Activated T-cell treated with anti-CD3 and anti-CD28 coated beads for 4 hours (primary cell): ENCODE measurements at places on chromosomes 1 and 21.

DNA sequence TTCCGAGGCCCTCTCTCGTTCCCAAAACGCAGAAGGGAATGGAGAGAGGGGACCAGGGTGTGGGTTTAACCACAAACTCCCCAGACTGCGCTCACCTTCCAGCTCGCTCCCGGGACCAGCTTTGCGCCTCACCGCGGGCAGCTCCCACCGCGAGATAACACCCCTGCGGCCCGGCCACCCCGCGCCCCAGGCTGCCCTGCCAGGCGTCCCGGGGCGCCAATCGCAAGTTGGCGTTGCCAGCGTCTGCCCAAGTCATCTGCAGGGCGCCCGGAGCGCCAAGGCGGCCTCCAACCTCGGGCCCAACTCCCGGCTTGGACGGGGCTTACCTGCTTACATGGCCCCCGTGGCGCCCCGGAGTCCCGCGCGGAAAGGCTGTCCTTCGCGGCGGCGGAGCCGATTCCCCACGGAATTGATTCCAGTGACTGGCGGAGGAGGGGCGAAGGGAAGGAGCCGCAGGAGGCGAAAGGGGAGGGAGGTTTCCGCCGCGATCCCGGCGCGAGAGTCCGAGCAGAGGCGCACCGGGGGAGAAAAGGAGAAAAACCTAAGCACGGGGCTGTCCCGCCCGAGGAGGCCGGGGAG, 456 bp downstream of the PTPN14 start:
- no peak for DNase-seq

GRCh38 chr1:19357299-19357986, 45.3 kb downstream of the SLC66A1 start:
- no peak for DNase-seq

DNA sequence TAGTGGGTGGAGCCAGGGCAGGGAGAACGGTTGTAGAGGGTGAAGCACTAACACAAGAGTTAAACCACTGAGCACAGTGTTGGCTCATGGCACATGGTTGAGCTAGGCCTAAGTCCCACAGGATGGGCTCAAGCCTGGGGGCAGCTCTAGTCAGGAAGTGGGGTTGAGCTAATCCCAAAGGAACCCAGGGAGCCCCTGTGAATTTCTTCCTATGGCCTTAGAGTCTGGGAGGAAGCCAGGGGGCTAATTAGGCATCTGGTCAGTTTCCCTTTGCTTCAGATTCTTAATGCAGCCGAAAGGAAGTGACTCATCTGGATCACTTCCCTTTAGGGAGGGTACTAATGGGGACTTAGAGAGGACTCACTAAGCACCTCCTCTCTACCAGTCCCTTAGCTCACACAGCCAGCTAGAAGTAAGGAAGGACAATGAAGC, 10.1 kb downstream of the CFAP45 start:
- DNase-seq = no peak

DNA sequence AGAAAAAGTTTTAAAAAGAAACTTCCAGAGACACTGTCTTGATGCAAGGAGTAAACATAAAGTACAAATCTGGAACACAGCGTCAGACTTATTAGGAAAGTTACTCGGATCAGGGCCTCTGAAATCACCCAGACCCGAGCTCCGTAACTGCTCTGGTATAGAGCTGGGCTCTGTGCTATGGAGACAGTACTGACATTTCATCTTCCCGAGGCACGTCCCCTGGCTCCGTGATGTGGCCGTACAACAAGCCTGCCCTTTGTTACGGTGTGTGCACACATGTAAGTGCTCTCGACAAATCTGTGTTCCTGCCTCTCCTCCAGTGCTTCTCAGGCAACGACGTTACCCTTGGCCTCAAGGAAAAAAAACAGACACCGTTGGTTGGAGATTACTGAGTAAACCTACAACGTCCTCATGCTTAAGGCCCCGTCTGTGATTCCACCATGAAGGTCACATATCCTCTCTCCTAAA, 107.0 kb upstream of the IRF2BP2 start:
- no peak for DNase-seq

DNA sequence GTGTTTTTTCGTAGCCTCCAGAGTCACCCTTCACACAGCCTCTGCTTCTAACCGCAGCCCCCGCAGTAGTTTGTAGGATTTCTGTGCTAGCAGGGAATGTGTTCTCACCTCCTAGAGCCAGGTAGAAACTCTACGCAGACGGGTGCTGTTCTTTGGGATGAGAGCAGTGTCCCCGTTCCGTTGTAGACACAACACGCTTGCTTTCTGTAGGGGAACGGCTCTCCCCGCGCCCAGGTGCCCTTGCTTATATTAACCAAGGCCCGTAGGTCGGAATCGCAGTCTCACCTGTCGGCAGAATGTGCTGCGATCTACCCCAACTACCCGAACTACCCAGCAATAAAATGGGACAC, 111.8 kb upstream of the NBPF11 start:
- DNase-seq = peak; percentile 4

DNA sequence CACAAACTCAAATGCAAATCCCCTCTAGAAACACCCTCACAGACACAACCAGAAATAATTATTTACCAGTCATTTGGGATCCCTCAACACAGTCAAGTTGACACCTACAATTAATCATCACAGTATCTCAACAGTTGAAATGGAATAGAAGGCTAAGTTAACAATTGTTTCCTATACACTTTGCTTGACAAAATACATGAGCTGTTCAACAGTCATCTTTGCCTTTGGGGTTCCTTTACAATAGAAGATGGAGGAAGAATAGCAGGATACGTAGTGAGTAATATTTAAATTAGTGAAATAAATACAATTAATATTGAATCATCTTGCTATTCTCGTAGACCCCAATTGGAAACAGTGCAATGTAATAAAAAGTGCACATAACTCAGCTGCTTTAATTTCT, 487.3 kb upstream of the ADAMTS5 start:
- DNase-seq = no peak

GRCh38 chr1:208029381-208030287, 118.7 kb upstream of the CD34 start:
- no peak for DNase-seq

- DNase-seq = no peak
These were observed 22.5 kb downstream of the PKP1 start for GRCh38 chr1:201305815-201306214.

DNA sequence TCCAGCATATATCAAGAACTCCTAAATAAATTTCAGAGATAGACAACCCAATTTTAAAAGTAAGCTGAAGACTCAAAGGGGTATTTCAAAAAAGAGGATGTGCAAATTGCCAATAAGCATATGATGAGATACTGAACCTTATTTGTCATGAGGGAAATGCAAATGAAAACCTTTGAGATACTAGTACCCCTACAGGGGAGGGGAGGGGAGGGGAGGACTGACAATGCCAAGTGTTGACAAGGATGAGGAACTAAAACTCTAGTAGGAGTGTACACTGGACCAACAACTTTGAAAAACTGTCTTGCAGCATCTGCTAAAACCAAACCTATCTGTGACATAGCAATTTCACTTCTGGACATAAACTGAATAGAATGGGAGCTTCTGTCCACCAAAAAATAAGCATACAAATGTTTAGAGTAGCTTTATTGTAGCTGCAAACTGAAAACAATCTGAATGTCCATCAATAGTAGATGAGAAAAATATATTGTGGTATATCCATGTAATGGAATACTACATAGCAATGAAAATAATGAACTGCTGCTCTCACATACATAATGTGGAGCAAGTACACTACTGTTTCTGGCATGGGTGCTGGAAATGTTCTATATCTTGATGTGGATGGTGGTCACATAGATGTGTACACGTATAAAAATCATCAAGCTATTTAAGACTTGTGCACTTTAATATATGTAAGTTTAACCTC, 57.2 kb downstream of the CDK18 start:
- no peak for DNase-seq

GRCh38 chr1:53551428-53551995, 92.3 kb downstream of the DMRTB1 start:
- no peak for DNase-seq

GRCh38 chr1:238281418-238281817, 390.7 kb upstream of the ZP4 start:
- DNase-seq = no peak

- no peak for DNase-seq
These were observed 20.0 kb downstream of the IBA57 start for GRCh38 chr1:228185641-228185965.

- DNase-seq = no peak
These were observed 9.4 kb downstream of the RUNX1 start for GRCh38 chr21:35039595-35040289.

DNA sequence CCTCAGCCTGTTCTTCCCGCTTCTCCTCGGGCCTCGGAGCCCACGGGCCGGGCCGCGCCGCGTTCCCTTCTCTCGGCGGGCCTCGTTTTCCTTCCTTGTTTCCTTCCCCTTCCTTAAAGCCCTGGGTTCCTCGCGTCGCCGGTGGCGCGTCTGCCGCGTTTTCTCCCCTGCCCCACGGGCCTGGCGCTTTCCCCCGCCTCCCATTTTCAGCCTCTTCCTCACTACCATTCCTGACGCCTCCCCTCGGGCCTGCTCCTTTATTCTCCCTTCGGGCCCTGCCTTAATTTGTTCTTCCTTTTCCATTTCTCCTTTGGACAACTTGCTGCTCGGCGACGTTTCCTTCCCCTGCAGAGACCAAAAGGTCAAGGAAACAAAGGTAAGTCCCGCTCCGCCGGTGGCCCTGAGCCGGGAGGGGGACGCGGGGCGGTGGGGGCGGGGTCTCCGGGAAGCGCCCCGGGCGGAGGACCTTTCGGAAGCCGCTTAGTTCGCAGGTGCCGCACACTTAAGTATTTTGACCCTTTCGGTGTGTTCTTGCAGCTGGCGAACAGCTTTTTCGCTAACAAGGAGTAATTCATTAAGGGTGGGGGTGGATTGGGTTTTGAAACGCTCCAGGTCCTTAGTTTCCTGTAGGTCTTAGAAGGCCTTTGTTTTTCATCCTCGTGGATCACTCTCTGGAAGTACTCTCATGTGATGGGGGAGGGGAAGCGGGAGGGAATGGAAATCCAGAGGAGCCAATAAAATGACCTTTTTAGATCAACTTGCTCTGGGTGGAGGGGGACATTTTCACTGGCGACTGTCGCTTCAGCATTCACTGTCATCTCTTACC, 780 bp downstream of the YTHDF2 start:
- DNase-seq = peak; percentile 30

DNA sequence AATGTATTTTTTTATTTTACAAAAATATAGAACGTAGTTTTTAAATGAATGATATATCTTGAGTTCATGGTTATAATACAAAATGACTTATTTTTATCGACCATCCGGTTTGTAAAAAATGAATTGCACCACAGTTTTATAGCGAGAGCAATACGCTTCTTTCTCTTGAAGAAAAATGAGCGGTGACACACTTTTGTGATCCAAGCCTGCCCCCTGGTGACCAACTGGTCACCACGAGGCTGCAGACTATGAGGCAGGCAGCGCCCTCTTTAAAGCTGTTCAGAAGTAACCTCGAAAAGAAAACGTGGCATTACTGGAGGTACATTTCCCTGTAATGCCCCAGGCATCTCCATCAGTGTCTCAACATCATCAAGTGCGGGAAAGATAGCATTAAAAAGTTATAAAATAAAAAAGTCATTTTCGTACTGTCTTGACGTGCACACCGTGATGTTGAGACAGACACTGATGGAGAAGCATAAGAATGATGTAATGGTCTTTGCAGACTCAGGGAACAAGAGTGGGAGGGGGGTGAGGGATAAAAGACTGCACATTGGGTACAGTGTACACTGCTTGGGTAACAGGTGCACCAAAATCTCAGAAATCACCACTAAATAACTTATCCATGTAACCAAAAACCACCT, 734.2 kb upstream of the ADAMTS5 start:
- peak; percentile 14 for DNase-seq

- DNase-seq = no peak
These were observed 101.1 kb downstream of the RHOU start for GRCh38 chr1:228836427-228836826.

- no peak for DNase-seq
These were observed 24.2 kb upstream of the CTBS start for GRCh38 chr1:84598418-84598817.

- DNase-seq = no peak
These were observed 29.4 kb upstream of the GCLM start for GRCh38 chr1:93938461-93939145.

- DNase-seq = no peak
These were observed 30.8 kb downstream of the PLPP3 start for GRCh38 chr1:56548571-56548970.

- DNase-seq = no peak
These were observed 60.6 kb upstream of the ETV3 start for GRCh38 chr1:157198619-157199420.

DNA sequence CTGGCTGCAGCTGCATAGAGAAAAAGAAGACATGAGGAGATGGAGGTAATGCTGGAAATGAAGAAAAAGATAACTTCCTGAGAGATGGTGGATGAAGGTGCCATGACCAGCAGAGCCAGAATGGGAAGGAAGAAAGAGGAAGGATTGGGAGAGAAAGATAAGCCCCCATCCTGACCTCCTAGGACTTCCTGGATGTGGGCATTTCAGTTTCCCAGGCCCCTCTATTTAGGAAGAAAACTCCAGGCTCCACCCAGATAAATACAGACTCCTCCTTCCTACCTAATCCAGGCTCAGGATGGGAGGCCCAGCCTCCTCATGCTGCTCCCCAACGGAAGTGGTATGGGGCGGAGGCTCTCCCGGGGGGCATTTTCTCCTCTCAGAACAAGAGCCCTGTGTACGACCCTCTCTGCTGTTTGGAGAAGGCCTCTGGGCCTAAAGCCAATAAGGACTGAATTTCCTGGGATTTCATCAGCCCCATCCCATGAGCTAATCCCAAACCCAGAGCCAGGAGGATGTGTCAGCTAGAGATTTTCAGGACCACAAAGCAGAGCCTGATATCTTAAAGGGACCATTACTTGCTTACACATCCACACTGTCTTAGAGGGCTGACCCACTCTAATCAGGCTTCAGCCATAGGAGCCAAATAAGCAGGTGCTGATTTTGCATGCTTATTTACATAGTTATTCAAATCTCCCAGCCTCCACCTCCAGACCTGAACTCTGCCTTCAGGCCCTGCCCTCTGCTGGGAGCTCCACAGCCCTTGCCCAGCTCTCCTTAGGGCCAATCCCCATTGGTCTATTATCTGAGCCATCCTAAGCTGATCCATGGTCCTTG, 5.1 kb upstream of the ARHGEF2 start:
- no peak for DNase-seq

GRCh38 chr1:160862203-160863060, at the start of gene CD244:
Gene CD244 (minus strand): TSS chr1:160862887. CDS start chr1:160862677, 210 bp downstream.
- peak; percentile 21 for DNase-seq

GRCh38 chr1:3477241-3477995, 23.0 kb downstream of the ARHGEF16 start:
- DNase-seq = no peak

DNA sequence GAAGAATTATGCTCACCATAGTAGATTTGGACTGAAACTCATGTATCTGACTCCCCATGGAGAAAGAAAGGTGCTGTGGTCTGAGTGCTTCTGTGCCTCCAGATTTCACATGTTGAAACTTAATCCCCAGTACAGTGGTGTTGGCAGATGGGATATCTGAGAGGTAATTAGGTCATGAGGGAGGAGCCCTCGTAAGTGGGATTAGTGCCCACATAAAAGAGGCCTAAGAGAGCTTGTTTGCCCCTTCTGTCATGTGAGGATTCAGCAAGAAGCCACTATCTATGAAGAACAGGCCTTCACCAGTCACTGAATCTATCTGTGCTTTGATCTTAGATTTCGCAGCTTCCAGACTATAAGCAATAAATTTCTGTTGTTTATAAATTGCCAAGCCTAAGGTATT, 150.1 kb downstream of the PLPP3 start:
- no peak for DNase-seq

- DNase-seq = no peak
These were observed 66.8 kb downstream of the ACBD6 start for GRCh38 chr1:180435566-180435965.

- DNase-seq = no peak
These were observed 65.3 kb downstream of the ZNF697 start for GRCh38 chr1:119582801-119583200.
